ENCODE measurements at places on chromosomes 16 and 17.

DNA sequence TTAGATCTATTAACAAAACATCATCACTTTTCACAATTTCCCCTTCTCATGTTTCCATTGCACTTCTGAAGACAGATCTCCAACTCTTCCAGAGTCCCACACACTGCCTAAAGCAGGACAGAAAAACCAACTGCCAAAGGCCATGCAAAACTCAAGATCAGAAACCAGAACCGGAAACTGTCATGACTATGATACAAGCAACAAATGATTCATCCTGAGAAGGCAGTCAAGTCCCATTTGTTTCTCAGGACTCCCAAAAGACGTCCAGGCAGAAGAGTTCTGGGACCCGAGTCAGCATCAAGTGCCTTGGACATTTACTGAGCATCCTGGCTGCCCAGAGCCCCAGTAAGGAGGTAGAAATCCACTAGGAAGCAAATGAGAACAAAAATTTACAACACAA lies 38.8 kb downstream of the ERN1 start:
- DNase-seq = no peak

DNA sequence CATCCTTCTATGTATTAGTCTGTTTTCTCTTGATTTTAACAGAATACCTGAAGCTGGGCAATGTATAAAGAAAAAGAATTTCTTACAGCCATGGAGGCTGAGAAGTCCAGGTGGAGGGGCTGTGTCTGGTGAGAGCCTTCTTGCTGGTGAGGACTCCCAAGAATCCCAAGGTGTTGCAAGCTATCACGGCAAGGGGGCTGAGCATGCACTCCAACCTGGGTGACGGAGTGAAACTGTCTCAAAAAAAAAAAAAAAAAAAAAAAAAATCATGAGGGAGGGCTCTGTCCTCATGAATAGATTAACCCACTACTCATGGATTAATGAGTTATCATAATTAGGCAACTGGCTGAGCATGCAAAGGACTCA lies 19.4 kb downstream of the NQO1 start:
- DNase-seq = no peak

GRCh38 chr17:37702598-37702997 lies 42.3 kb downstream of the HNF1B start:
- no peak for DNase-seq

DNA sequence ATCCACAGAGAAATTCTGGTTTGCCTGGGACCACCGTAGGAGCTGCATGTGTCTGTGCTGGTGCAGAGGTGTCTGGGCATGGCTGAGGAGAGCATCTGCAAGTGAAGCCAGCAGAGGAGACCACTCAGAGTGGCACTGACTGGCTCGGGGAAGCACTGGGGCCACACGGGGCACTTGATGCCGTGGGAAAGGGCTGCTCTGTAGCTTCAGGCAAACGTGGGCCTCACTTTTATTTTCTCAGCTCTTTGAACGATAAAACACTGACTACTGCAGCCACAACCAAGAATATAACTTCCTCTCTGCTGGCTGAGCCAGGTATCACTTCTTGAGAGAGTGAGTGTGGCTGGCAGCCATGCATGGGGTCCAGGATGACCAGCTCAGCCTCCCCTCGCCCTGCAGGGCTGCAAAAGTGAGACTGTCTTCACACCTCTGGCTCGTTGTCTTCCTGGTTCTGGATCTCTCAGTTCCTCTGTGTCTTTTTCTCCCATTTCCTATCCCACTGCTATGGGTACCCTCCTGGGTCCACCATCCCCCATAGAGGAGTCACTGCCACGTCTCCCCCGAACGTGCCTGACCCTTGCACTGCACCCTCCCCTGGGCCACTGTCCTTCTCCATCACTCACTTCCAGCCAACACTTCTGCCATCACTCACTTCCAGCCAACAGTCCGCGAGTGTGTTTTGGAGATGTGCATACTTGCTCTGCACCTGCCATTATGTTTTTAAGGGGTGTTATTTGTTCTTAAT lies 201.4 kb upstream of the CHMP6 start:
- no peak for DNase-seq

GRCh38 chr17:77498091-77498741 lies 357.4 kb downstream of the SEC14L1 start:
- no peak for DNase-seq

- DNase-seq = no peak
Observed at GRCh38 chr17:77645072-77646045, 313.1 kb upstream of the TNRC6C start.

- no peak for DNase-seq
Observed at GRCh38 chr16:5854027-5854426, 756.4 kb upstream of the EEF2KMT start.

- DNase-seq = no peak
Observed at GRCh38 chr17:72378414-72379390, 257.9 kb downstream of the SOX9 start.

- DNase-seq = no peak
Observed at GRCh38 chr16:89495121-89495520, 4.8 kb upstream of the ANKRD11 start.

DNA sequence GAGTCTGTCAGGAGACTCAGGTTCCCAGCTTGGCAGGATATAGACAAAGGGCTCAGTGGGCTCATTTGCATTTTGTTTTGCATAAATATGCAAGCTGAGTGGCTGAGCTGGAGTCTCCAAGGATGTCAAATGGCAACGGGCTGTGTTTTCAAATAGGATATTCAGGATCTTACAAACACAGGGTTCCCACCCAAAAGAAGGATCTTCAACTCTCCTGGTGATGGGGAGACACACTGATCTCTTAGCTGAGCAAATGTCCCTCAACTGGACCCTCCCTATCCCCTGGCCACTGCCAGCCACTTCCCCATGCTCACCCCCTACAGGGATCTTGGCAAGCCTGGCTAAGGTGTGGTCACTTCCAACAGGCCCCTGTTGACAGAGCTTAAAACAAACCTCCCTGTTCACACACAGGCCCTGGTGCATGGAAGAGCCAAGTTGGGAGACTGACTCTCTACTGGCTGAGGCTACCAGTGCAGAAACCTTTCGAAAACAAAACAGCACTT lies 61.6 kb downstream of the SOX9 start:
- peak; percentile 10 for DNase-seq

DNA sequence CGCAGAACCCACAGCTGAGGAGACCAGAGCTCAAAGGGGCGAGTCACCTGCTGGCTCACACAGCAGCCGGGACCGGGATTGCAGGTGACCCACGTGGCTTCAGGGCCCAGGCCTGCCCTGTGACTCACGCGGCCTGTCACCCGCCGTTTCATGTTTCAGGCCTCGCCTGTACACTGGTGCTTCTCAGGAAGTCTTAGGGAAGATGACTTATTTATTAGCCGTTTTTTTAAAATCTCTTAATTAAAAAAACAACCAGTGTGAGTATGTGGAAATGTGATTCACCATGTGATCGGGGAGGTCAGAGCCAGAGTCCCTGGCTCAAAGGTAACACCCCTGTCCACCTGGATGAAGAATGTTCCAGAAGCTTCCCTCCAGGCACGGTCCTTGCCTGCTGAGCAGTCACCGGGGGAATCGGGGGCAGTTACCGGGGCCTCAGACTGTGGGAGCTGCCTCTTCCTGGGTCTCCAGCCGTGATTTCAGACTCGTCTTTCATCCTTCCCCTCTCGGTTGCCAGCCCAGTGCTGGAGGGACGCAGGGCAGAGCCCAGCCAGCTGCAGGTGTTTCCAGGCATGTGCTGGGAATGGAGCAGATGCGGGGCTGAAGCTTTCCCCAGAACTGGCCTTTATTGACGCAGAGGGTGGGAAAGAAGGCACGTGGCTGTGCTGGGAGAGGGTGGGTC lies 49.3 kb downstream of the CMIP start:
- no peak for DNase-seq

- DNase-seq = no peak
Observed at GRCh38 chr16:14011846-14012245, 59.3 kb upstream of the MRTFB start.

DNA sequence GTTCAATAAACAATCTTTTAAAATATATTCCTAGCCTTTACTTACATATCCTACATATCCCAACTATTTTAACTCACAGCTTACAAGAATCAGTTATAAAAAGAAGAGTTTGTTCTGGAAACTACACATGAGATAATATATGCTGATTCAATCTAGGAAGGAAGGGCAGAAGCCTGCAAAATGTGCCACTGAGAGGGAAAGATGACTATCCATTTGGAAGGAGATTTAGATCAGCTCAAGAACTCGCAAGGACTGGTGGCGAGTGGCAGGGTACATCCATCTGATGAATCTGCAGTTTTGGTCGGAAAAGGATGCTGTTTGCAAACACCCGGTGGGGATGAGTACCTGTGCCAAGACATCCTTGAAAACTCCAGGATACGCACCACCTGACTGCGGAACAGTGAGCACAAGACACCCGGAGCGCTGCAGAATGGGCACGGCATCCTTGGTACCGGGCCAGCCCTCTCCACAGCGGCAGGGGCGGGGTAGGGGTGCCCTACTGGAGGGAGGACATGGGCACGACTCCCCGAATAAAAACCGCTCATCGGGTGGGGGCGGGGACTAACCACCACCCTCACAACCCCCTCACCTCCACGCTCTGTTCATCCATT lies 723 bp downstream of the TRIM37 start:
- DNase-seq = peak; percentile 77

DNA sequence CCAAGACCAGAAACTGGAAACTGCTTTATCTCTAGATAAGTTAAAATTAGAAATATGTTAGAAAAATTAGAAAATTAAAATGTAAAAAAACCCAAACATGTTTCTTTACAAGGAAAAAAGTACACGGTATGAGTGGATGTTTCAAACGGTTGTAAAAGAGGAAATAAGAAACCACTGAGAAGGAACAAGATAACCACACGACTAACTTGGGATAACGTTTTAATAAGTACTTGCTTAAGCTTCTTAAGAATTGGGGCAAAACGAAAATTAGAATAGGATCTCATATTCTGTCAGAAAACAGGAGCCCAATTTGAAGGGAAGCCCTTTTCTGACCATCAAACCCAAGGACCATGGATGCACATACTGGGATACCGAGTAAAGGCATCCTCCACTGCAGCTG lies 31.0 kb downstream of the MBTPS1 start:
- DNase-seq = no peak

- DNase-seq = no peak
Observed at GRCh38 chr17:14373614-14374259, 72.9 kb downstream of the HS3ST3B1 start.

All from NCI-H345 (cell line).